ENCODE measurements at places on chromosomes 5 and 9.

- DNase-seq: no peak
These were observed 129.6 kb upstream of the GRHPR start for GRCh38 chr9:37292896-37293295.

DNA sequence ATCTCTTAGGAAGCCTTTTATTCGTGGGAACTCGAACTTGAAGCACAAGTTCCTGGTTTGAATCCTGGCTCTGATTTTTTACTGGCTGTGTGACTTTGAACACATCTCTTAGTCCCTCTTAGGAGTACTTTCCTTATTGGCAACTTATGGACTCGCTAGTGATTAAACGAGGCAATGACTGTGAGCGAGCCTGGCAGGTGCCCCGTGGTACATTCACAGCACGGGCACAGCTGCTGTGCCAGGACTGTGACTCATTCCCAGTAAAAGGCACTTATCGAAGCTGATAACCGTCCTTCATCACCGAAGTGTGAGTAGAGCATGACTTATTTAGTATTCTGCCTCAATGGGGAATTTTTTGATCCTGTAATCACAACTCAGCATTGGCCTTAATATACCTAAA lies 22.7 kb downstream of the CFAP90 start:
- DNase-seq: no peak

- no peak for DNase-seq
These were observed 264.0 kb upstream of the ITGA1 start for GRCh38 chr5:52523701-52524100.

DNA sequence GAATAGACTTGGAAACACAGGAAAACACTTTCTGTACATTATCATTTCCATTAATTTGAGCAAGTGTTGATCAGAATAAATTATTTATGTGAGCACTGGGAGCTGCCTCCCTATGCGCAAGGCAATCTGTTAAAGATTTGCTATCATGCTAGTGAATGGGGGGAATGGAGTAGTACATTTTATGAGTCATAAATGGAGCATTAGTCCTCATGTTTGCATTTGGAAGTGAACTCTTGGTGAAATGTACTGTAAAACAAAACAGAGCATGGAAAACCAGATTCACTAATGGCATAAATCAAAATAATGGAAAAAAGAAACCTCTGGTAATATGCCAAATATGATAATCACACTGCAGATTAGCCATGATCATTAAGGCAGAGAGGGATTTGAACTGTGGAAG lies 40.5 kb upstream of the TMC1 start:
- no peak for DNase-seq

DNA sequence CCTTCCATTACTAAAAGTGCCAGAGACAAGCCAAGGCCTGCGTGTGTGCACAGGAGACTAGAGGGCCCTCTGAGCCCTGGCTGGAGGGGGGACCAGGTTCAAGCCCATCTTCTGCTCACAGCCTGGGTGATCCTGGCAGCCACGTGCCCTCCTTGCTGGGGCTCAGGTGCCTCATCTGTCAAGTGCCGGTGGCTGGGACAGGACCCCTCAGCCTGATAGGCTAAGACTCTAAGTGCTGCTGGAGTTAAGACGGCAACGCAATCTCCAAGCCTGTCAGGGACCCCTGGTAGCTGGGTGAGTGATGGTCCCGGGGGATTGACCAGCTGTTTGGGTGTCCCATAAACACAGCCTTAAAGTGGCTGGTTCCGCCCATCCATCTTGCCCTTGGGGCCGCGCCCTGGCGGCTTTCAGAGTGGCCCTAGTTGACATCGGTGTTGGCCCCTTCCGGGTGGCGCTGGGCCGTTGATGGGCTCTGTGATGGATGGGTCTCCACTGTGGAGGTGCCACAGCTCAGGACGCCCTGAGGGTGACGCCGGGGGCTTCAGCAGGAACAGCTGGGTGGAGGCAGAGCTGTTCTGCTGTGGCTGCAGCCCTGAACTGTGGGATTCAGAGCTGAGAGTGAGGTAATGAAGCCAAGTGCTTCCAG lies 136.2 kb downstream of the BARX1 start:
- DNase-seq: no peak

DNA sequence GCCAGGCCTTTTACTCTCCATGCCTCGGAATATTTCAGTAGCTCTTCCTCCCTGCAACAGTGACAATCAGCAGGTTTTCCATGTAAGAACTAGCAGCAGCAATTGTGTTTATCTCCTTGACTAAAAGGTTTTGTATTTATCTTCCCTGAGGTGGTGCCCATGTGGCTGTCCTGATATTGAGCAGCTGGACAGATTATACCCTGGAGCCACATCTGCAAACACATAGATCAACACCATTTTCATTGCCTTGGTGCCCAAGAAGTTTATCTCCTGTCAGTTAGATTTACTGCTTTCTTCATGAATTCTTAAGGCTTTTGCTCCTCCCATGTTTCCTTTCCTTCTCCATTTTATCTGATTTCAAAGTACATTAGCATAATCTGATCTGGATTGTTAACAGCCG lies 378.4 kb downstream of the SPATA31D1 start:
- no peak for DNase-seq

DNA sequence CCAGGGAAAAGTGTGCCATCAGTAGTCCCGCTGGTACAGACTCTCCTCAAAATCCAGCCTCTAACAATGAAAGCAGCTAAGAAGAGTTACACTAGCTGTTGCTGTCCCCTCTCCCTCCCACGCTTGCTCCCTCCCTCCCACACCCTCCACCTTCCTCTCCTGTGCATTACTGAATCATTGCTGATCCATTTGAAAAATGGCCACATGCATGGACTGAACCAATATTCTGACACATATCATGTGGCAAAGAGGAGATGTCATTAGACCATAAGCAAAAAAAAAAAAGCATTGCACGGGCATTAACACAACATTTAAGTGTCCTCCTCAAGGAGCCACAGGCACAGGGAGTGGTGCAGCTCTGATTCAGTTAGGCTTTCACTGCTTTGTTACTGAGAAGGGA lies 37.9 kb downstream of the LHFPL2 start:
- no peak for DNase-seq

DNA sequence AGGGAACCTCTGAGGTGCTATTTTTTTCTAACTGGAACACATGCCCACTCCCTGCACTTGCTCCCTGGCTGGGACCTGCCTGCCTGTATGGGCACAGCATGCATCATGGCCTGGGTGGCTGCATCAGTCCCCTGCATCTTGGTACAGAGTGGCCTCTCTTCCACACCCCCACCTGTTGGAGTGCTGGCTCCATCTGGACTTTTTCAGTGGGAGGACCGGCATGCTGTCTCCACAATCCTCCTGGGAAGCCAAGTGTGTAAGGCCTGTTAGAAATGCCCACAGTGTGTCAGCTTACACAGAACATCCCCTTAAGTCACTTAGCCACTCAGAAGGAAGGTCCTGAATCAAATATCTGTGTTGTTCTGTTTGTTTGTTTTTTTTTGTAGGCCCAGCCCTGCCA lies 102.9 kb downstream of the MARCHF3 start:
- no peak for DNase-seq

- DNase-seq: no peak
These were observed 1.7 kb upstream of the TENT4A start for GRCh38 chr5:6711409-6712141.

DNA sequence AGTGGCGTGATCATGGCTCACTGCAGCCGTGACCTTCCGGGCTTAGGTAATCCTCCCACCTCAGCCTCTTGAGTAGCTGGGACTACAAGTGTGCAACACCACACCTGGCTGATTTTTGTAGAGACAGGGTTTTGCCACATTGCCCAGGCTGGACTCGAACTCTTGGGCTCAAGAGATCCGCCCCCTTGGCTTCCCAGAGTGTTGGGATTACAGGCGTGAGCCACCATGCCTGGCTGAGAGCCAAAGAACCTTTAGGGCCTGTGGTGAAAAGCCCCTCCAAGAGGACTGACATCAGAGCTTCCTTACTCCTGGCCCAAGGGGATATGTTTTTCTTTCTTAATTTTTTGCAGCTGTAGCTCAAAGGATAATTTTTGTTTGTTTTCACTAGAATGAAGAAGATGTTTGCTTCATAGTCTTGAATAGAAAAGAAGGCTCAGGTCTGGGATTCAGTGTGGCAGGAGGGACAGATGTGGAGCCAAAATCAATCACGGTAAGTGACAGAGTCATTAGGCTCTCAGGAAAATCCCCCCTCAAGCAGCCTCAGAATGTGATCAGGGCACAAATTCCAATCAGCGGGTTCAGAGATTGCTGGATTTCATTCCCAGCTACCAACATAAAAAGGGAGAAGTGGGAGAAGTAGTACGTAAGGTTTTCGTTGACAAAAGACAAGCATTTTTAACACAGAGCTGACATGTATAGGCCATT lies 77.1 kb downstream of the GOLPH3 start:
- DNase-seq: no peak

DNA sequence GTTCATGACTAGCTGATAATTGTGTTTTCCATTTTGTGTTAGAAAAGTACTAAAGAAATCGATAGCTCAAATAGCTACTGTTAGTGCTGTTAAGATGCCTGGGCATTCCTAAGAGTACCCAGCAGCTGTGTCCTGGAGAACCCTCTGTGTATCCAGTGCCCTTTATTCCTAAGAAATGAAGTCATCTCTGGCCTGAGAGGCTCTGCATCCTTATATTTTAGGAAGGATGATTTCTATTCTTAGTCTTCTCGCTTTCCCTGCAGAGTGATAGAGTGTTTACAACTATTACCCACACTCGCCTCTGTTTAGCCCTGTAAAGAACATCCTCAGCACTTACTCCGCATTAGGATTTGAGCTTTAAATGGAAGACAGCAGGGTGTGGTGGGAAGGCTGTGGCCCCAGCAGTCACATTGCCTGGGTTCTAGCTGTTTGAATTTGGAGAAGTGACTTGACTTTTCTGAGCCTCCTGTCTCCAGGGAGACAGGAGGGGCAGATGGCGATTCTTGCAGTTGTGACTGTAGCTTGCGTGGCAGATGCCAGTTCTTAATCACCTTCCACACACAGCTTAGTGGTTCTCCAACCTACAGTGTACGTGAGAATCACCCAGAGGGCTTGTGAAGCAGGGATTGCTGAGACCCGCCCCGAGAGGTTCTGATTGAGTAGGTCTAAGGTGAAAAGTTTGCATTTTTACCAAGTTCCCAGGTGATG lies 177.2 kb upstream of the PITX1 start:
- no peak for DNase-seq

DNA sequence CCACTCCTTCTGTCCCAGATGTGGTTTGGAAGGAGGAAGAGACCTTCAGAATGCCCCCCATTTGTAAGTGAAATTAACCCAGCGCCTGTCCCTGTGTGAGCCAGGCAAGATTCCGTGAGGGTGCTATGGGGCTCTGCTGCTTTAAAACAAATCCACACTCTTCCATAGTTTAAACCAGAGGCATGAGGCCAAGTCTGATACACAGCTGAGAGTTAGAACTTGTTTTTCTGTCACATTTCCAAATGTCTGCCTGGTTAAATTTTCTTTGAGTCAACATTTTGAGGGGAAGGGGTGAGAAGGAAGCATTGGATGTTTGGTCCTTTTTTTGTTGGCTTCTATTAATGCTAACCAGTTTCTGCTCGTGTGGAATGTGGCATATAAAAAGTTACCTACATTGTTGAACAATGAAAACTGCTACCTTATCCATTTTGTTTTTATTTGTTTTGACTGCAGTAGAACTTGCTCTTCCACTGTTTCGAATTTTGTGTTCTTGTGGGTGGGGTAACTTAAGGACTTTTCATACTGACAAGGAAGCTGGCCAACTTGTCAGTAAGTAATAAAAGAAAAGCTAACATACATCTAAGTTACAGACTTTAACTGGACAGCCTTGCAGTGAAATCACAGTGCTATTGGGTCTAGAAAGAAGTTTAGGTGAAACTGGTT lies 12.9 kb downstream of the RGMB start:
- no peak for DNase-seq

DNA sequence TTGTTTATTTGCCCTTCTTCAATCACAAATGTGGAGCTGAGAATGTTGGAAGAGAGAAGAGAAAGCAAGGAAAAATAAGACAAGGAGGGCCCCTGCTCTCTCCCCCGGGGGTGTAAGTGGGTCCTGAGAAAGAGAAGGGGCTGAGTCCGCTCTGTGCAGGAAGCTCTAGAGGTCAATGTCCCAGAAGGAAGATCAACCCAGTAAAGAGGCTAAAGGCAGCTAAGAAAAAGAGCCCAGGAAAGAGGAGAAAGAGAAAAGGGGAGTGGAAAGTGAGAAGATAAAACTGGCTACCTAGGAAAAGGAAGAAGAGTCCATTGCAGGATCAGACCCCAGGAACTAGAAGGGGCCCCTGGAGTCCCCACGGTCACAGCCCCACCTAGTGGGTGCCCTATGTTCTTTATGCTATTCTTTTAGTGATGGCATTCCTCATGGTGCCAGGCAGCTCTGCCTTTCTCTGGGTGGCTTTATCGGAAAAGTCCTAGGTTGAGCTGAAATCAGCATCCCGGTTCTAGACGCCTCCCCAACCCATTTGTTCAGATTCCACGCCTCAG lies 583.4 kb downstream of the ACTL7B start:
- peak; percentile 70 for DNase-seq

DNA sequence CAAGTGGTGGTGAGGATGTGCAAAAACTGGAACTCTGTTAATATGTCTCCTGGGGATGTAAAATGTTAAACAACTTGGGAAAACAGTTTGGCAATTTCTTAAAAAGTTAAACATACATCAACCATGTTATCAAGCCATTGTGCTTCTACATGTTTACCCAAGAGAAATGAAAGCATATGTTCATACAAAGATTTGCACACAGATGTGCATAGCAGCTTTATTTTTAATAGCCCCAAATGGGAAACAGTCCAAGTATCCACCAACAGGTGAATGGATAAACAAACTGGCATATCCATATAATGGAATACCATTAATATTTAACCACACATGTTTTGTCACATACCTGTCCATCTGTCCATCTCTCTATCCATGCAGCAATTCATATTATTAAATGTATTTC lies 6.2 kb downstream of the VPS13A start:
- DNase-seq: no peak

DNA sequence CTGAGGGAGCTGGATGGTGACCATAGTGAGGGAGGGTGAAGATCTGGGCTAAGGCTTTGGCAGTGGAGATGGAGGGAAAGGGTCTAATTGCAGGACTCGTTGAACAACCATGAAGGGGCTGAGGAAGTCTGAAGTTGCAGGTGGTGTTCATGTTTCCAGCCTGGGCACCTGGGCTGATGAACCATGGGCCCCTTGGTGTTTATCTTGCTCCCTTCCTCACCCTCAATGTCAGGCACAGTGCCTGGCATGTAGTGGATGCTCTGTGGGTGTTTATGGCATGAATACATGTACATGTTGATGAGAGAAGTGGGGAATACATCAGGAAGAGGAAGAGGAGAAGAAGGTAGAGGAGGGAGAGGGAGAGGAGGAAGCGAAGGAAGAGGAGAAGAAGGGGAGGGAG lies 31.3 kb upstream of the COL15A1 start:
- no peak for DNase-seq

GRCh38 chr9:88342246-88342645 lies 46.0 kb upstream of the SPIN1 start:
- DNase-seq: no peak

All from NCI-H1930 (cell line).